Dermis blood vessel endothelial cell (primary cell): ENCODE measurements at places on chromosomes 11 and 22. TPM values are rescaled to one million over a fixed set of nuclear protein-coding genes. Genes with fewer than 3 reads are reported as not detected.
A peak's percentile ranks its signal among the peaks of the same experiment; 100 is the strongest.

- DNase-seq = peak; percentile 81
These were observed 64.7 kb upstream of the CTSC start for GRCh38 chr11:88402192-88402715.

DNA sequence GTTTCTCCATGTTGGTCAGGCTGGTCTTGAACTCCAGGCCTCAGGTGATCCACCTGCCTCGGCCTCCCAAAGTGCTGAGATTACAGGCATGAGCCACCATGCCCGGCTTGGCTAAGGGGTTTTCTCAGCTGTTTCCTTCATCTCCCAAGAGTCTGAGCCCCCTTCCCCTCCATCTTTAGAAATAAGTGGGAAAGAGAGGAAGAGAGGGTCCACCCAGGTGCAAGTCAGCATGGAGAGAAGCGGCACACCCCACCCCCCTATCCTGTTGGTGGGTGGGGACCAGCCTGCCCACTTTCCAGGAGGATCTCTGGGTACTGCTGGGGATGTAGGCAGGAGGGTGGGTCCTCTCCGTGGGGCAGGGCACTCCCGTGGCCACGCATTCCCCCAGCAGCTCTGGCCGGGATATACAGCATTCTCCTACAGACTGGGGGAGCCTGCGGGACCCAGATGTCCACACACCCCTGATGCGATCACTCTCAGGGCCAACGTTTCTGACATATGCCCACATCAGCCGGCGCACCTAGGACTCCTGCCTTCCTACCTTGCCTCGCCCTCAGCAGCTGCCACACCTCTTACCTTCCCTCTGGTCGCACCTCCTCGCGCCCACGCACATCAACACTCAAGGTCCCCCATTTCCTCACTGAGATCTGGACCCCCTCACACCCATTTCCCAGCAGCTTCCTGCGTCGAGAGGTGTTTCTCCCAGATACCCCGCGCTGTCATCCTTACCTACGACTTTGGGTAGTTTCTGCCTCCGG lies 8.9 kb downstream of the SCARF2 start:
- DNase-seq = no peak

DNA sequence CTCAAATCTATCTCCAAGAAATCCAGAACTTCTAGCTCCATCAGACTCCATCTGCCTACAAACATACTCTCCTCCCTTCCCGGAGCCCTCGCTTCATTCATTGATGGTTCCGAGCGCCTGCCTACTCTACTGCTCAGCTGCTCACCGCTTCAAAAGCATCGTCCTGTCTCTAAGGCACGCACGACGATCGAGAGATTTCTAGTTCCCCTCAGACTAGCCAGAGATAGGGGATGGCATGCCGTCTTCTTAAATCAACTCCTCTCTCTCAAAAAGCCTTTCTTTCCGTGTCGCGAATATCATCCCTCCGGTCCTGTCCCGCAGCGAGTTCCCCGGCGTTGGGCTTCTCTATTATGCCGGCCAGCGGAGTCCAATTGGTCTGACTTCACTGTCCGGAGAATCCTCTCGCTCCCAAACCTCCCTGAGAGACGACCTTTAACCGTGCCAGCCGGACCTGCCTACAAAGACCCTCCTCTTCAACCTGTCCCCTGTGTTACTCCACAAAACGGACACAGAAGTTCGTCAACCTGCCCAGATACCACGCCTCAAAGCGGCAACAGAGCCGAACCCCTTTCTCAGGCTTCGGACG lies 592 bp downstream of the EEF1G start:
- DNase-seq = peak; percentile 45

- DNase-seq = no peak
These were observed 2.7 kb upstream of the VPS37C start for GRCh38 chr11:61163714-61164605.

DNA sequence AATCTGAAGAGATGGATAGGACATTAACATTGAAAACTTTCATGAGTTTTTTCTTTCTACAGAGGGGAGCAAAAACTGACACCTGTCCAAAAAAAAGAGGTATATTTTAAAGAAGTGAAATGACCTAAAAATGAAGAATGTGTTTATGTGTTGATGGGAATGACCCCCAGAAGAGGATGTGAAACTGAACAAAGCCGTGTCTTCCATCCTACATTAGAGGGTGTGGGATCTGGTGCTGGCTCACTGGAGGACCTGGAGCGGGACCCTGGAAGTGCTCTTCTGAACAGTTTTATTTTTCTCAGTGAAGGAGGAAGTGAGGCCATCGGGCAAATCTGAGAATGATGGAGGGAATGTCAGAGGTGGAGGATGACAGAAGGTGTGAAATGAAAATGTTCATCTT lies 470.1 kb downstream of the NTM start:
- no peak for DNase-seq

DNA sequence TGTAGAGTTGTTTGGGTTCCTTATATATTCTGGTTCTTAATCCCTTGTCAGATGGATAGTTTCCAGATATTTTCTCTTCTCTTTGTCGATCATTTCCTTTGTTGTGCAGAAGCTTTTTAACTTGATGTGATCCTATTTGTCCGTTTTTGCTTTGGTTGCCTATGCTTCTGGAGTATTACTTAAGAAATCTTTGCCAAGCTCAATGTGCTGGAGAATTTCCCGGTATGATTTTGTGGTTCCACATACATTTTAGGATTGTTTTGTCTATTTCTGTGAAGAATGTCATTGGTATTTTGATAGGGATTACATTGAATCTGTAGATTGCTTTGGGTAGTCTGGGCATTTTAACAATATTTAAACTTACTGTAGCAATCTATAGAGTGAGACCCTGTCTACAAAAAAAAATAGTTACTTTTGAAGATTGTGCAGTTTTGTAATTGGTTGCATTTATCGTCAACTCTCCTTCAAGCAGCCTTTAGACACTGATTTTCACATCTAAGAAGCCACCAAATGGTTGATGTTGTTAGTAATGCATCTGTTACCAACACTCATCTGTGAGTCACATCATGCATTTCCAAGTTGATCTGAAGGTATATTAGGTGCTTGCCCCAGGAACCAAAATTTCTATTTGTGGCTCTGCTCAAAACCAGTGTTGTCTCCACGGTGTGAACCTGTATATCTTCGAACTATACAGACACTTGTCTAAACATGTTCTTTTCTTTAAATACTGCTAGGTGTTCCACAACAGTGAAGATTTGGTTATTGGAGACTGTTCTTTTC lies 21.4 kb downstream of the XRCC6 start:
- no peak for DNase-seq

- DNase-seq = no peak
These were observed 35.0 kb downstream of the POU2AF1 start for GRCh38 chr11:111344032-111344431.

GRCh38 chr22:40265783-40266182 lies 80.5 kb upstream of the ADSL start:
- DNase-seq = peak; percentile 36

DNA sequence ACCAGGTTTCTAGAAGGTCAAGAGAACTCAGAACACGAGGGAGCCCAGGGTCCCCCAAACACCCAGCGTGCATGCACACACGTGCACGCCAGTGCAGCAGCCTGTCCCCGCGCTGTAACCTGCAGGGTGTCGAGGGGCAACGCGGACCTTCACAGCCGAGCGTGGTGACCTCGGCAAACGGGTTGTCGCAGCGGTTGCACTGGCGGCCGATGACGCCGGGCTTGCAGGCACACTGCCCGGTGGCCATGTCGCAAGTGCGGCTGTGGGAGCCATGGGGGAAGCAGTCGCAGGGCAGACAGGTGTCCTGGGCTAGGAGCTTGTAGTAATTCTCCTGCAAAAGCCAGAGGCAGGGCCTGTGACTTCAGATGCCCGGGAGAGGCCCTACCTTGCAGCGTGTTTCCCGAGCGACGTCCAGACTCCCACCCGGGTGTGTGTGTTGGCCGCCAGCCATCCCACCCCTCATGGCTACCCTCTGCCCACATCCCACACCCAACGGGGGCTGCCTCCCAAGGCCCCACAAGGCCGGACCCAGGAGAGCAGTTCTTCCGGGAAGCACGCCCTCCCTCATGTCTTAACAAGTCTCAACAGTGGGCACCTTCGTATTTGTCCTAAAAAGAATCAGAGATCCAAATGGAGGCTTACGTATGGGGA lies 56.1 kb downstream of the TRMU start:
- no peak for DNase-seq

- peak; percentile 24 for DNase-seq
These were observed 21.3 kb upstream of the NCF4 start for GRCh38 chr22:36839356-36840073.

- no peak for DNase-seq
These were observed 45.8 kb upstream of the FGF3 start for GRCh38 chr11:69864686-69865661.

GRCh38 chr11:123742724-123743120 lies 1.3 kb upstream of the ZNF202 start:
- DNase-seq = no peak

DNA sequence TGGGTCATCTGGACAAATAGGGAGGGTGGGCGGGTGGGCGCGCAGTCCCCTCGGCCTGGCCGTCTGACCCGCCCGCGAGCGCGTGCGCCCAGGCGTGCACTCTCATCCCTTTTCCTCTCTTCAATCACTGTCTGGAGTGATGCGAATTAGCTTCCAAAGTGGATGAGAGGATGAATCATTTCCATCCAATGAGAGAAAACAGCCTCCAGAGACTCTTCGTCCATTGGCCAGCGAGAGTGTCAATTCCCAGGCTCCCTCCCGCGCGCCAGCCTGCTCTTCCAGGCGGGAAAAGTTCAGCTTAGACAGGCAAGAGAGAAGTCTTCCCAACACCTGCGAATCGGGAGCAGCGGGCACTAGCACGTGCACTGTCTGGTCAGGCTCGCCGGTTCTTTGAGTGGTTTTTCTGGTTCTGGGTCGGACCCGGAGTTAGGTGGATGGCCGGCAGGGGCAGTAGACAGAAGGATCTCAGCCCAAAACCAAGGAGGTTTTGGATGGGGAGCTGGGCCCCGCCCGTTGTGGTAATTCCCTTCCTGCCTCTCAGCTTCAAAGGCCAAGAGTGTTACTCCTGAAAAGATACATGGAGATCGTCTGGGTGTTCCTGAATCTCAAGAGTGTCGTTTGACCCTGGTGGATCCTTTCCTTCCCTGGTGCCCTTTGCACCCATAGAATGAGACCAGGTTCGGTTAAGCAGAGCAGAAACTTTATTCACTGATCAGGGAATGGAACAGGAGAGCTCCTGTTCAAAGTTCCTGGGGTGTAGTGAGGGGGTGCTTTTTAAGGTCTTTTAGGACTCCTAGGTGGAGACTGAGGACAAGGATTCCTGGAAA lies 33.4 kb upstream of the GLYATL1 start:
- peak; percentile 39 for DNase-seq

- DNase-seq = no peak
These were observed 14.6 kb downstream of the TRIOBP start for GRCh38 chr22:37711490-37711889.

DNA sequence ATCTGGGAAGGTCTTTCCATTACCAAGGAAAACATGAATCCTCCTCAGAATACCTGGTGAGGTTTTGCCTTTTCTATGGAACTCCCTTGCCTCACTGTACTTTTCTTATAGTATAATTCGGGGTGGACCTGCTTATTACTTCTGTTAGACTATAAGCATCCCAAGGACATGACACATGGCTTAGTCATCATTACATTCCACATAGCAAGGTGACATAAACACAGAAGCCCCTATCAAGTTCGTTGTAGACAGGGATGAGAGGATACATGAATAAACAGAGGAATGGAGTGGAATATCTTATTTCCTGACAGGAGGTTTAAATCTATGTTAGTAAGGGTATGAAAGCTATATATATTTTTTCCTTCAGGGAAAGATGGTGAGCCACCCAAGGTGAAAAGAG lies 532.2 kb upstream of the CCDC90B start:
- DNase-seq = peak; percentile 2

DNA sequence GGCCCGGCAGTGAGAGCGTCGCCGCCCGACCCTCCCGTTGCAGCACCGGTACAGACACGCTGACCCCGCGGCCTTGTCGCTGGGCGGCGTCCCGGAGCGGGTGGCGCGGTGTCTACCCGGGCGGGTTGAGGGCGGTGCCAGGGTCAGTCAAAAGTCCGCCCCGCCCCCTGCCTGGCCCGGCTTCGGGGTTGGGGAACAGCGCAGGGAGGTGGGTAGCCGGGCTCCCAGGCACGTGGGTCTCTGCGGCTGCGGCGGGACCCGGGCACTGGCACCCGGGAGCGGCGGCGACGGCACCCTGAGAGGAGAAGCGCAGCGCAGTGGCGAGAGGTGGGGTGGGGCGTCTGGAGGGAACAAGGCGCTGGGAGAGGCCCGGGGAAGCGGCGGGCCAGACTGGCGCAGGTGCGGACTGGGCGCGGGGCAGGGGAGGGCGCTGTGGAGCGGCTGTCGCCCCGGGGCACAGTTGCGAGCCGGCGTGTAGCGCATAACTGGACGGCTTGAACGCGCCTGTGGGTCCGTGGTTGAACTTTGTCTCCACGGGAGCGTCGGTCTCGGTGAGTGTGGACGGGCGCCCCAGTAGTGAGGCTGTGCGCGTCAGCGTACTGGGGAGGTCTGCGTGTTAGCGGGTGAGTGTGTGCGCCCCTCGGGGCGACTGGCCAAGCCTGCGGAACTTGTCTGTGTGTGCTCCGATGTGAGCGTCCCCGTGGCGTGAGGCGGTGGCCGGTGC lies at the start of gene P2RY2:
TSS of gene P2RY2 (plus strand) at position 176 of the 724 bp plus-strand sequence. CDS start 15,879 bp downstream, outside the sequence.
- peak; percentile 68 for DNase-seq

GRCh38 chr22:22703715-22704114 lies 59.3 kb downstream of the GGTLC2 start:
- DNase-seq = no peak

DNA sequence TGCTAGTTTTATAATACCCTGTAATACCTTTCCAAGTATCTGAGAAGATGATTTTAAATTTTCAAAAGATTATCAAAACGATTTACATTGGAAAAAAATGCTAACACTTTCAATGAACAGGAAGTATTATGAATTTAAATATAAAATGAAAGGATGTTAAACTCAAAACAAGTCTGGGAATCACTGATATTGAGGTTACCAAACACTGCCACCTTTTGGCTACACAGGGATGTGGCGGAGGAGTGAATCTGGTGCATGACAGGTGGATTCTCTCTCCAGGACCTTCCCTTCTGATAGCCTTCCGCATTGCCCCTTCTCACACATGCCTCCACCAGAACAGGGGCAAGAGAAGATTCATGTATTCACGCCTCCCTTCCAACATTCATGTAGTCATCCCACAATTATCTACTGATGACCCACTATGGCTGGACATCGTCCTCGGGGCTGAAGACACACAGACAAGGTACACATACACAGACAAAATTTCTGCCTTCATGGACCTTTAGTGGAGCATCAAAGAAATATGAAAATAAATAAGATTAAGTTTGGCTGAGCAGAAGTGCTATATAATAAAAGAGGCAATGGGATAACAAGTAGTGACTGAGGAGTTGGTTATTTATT lies 34.7 kb downstream of the ATG16L2 start:
- peak; percentile 73 for DNase-seq

ABCG4 gene
- 0.05 and 0.17 TPM in 2 replicates for total RNA-seq

ZNF280B gene
- total RNA-seq = 0.68 and 0.93 TPM in 2 replicates

OR51A2 gene
- total RNA-seq = not detected in 2 replicates

UBQLN3 gene
- not detected in 2 replicates for total RNA-seq

ANO9 gene
- 0.42 and 10.7 TPM in 2 replicates for total RNA-seq

VPREB1 gene
- not detected in 2 replicates for total RNA-seq

OR5AR1 gene
- total RNA-seq = not detected in 2 replicates

DEUP1 gene
- not detected in 2 replicates for total RNA-seq

CCDC116 gene
- total RNA-seq = 0.17 and 0.28 TPM in 2 replicates
